ENCODE measurements at places on chromosomes 2 and 18.

DNA sequence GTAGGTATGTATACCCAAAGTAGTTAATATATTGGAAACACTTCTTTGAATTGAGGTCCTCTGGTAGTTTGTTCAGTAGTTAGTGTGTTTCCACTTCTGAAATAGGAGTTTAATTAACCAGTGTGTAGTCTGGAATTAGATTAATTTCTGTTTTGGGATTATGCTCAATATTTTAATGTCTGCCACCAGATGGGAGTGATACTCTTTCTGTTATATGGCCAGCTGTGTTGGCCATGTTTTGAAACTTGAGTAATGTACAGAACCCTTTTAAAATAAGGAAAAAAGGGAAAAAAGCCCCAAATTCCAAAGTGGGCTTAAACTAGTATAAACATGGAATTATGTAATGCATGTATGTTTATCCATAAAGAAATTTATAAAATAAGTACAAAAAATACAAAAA is 147.7 kb downstream of the CTNNA2 start:
- no peak for DNase-seq

- DNase-seq, result no peak
Measured at GRCh38 chr18:68721681-68722583, 7.0 kb upstream of the TMX3 start.

DNA sequence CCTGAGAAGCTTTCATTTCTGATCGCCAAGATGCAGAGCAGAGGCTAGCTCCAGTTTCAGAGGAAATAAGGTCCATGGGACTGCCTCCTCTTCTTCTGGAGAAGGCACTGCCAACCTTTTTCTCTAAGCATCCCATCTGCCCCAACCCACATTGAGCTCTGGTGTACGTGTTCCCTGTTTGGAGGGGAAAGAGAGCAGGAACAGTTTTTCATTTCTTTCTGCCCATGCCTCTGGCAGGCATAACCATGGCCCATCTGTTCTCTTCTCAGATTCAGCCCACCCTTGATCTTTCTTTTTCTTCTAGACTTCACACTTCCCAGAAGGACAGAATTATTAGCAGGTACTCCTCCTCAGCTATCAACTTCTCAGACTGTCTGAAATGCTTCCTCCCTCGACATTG is 1110.3 kb upstream of the KLHL29 start:
- no peak for DNase-seq

GRCh38 chr2:105752691-105753358 is 8.1 kb downstream of the NCK2 start:
- DNase-seq, result no peak

- no peak for DNase-seq
Measured at GRCh38 chr2:118774458-118775133, 72.9 kb downstream of the EN1 start.

DNA sequence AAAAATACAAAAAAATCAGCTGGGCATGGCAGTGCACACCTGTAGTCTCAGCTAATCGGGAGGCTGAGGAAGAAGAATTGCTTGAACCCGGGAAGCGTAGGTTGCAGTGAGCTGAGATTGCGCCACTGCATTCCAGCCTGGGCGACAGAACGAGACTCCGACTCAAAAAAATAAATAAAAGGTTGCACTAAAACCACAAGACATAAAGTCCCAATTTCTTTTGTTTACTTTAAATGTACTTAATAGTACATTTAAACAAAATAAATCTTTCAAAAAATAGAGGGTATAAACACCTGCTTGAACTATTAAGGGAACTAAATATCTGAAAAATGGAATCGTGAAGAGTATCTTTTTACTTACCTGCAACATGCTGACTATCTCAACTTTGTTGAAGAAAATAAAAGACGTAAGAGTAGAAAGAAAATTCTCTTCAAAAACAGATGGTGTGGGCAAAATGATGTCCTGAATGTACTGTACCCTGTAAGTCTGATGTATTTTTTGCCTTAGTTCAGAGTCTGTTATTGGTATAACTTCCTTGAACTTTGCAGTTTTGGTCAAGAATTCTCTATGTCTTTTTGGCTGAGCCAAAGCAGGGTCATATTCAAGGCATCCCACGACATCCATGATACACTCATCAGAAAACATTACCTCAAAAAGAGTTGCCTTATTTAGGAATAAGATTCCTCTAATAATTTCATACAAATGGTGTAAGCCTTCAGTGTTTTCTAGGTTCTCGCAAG is 19.2 kb downstream of the PPP4R3B start:
- DNase-seq, result no peak

GRCh38 chr2:118980022-118980421 is 38.0 kb downstream of the MARCO start:
- DNase-seq, result no peak

- no peak for DNase-seq
Measured at GRCh38 chr2:43159797-43160196, 66.6 kb downstream of the ZFP36L2 start.

DNA sequence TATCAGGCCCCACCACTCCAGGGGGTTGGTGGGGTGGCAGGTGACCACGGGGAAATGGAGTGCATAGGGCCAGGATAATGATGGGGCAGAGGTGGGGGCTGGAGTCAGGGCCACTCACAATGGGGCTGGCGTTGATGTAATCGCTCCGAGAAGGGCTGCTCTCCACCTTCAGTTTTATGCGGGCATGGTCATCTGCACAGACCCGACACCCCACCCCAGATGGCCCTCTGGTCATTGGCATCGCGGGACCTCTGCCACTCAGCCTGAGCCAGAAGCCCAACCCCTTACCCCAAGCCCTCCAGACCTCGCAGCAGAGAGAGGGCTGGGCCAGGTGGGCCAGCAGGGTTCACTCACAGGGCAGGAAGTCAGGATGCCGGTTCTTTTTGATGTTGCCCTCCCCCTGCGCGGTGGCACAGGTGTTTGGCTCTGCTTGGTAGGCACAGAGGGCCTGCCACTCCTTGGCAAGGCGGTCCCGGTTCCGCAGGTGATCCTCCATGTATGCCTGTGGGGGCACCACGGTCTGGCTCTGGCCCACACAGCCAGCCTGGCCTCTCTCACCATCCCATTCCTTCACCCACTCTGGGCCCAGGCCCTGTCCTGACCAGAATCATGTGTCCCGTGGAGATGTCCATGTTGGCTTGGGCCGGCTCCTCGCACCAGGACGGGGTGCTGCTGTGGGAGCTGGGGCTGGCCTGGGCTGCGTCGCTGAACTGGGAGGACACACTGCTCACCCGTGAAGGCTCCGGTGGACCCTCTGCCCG is 12.4 kb downstream of the PTPRN start:
- peak; percentile 65 for DNase-seq

DNA sequence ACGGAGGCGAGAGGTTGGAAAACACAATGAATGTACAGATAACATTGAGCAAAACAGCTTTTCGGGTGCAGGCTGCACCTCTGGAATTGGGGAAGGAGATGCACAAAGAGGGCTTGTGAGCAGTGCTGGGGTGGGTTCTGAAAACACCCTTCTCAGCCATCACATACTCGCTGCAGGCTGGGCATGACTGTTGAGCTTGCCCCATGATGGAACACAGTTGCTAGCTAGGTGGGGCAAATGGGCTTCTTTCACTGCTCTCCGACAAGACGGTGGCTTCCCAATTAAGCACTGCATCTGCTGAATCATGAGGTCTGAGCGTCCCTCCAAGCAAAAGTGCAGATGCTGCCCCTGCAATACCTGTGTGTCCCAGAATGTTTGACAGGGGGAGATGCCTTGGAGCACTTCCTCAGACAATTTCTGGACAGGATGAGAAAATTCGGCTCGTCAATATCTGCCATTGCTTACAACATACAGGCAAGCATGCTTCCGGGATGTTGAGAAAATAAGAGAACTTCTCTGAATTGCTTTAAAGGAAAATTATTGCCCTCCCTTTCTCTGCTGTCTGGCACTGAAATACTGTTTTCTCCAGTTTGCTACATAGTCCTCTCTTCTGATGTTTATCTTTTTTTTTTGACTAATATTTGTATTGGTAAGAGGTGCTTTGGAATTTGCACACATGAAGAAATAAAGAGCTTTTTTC is 77.3 kb upstream of the SH3BP4 start:
- DNase-seq, result no peak

DNA sequence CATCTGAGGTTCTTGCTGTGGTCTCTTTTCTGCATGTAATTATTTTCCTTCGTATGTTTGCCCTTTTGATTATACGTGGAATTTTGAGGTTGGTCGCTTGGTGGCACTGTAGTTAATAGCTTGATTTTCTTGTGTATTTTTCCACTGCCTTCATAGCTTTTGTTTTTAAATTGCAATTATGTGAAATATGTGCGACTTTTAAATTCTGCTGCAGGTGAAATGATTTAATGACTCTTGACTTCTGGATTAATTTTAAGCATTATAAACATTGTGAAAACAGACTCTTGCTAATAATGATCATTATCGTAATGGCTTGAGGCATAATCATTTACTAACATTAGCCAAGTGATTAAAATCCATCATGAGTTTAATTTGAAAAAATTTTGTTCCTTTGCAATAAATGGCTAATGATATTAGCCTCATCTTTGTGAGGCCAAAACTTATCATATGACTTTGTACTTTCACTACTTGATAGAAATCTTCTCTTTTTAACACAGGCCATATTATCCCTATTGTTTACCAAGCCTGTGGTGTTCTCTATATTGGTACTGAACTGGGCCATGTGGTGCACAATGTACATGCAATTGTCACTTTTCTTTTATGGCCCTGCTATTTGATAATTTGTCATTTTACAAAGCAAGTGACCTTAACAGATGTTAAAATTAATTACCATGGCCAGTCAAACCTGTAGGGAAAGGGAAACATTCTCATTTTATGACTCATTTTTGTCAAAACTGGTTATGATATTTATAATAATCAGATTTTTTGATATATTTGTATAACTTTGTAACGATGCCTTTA is 62.8 kb upstream of the NEUROD1 start:
- DNase-seq, result no peak

- DNase-seq, result peak; percentile 31
Measured at GRCh38 chr2:197705912-197706838, 1.0 kb downstream of the MARS2 start.

DNA sequence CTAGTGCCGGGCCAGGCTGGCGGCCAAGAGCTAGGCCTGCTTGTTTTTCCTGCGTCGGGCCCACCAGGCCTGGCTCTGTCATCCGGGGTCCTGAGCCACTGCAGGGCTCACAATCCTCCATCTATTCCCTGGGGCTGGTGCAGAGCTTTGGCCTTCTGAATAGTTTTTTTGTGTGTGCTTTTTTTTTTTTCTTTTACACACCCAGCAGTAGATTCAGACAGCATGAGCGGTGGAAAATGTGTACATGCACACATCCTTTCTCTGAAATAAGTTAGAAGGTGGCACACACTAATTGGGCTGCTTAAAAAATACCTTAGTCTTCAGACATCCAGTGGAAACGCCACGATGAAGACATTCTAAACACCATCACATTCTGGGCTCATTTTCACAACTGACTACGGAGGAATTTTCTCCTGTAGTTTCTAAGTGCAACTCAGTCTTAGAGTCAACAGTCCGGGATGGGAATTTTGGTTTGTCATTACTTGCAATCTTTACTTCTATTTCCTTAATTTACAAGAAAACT is 6.1 kb downstream of the ZFP36L2 start:
- DNase-seq, result no peak

DNA sequence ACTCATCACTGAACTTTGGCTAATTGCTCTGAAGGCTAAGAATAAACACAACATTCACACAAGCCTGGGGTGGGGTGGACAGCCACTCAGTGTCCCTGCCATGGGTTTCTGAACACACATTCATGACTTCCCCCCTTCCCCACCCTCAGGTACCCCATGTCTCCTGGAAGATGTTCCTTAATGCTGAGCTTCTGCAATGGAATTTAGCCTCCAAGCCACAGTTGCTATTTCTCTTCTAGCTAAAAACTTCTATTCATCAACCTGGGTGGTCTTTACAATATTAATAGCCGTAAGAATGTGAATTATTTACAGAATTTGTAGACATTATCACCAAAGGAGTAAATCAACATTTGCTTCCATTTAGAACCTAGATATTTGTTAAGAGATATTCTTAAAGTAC is 175.1 kb downstream of the ACKR3 start:
- no peak for DNase-seq

GRCh38 chr2:125185691-125186270 is 1160.7 kb downstream of the CNTNAP5 start:
- DNase-seq, result no peak

DNA sequence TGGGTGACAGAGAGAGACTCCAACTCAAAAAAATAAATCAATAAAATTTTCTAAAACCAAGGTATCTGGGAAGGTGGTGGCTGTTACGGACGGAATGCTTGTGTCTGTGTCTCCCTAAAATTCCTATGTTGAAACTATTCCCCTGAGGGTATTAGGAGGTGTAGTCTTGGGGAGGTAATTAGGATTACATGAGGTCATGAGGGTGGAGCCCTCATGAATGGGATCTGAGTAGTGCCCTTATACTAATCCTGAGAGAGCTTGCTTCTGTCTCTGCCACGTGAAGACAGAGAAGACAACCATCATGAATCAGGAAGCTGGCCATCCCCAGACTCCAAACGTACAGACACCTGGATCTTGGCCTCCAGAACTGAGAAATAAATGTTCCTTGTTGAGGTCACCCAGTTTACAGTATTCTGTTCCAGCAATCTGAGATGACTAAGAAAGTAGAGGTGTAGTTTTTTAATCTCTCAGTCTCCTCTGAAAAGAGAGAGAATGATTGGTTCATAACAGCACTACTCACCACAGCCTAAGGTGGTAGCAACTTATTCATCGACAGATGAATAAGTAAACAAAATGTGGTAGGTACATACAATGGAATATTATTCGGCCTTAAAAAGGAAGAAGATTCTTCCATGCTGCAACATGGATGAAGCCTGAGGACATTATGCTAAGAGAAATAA is 38.4 kb downstream of the TGFBRAP1 start:
- no peak for DNase-seq
